Uterine smooth muscle cell (primary cell): ENCODE measurements at places on chromosomes 4 and X. TPM values are rescaled to one million over a fixed set of nuclear protein-coding genes. Genes with fewer than 3 reads are reported as not detected.

The LSM6 gene
- total RNA-seq: 27.4 and 38.8 TPM in 2 replicates

The NKRF gene
- total RNA-seq: 4.2 and 4.8 TPM in 2 replicates

The TRO gene
- total RNA-seq: 6.8 and 20.1 TPM in 2 replicates

The PHOX2B gene
- total RNA-seq: not detected in 2 replicates

The CXCL5 gene
- 0.25 and 0.44 TPM in 2 replicates for total RNA-seq

The SMIM31 gene
- not detected in 2 replicates for total RNA-seq

The ARHGAP6 gene
- total RNA-seq: 2.7 and 5.2 TPM in 2 replicates

The PDS5A gene
- total RNA-seq: 65.4 and 71.2 TPM in 2 replicates

The ENAM gene
- under 0.01 TPM in 1 of 2 replicates, not detected in the other for total RNA-seq

The CDX4 gene
- total RNA-seq: not detected in 2 replicates

The AMBN gene
- not detected in 2 replicates for total RNA-seq

The COL25A1 gene
- 0.11 and 1.6 TPM in 2 replicates for total RNA-seq

The GATA1 gene
- not detected in 2 replicates for total RNA-seq

The ZAR1 gene
- under 0.01 and 0.11 TPM in 2 replicates for total RNA-seq

The ATP2B3 gene
- total RNA-seq: under 0.01 TPM in 1 of 2 replicates, not detected in the other

The GC gene
- not detected in 2 replicates for total RNA-seq
